ENCODE measurements at places on chromosomes 12 and 14. TPM values are rescaled to one million over a fixed set of nuclear protein-coding genes. Genes with fewer than 3 reads are reported as not detected.

GRCh38 chr14:89688507-89689211, 265.9 kb downstream of the EFCAB11 start:
- DNase-seq: no peak

CD4 gene
- 86.6 TPM for total RNA-seq

C3AR1 gene
- total RNA-seq: 2.4 TPM

DNA sequence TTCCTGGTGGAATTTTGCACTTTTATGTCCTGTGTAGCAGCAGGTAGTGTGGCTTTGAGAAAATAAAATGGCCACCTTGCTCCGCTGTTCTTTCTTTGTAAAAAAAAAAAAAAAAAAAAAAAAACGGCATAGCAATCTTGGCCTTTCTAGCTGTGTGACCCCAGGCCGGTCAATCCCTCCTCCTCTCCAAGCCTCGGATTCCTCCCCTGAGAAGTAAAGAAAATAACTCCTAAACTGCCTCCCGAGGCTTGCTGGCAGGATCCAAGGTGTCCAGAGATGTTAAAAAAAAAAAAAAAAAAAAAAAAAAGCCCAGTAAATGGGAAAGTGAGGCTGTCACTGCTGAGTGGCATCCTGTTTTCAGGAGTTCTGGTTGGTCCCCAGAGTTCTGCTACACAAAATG, 23.9 kb upstream of the MAP1LC3B2 start:
- DNase-seq: no peak

- DNase-seq: no peak
Observed at GRCh38 chr14:95365401-95365800, 45.7 kb upstream of the CLMN start.

GRCh38 chr12:19434538-19434937, 4.8 kb upstream of the AEBP2 start:
- no peak for DNase-seq

AMDHD1 gene
- total RNA-seq: 1.5 TPM

DNA sequence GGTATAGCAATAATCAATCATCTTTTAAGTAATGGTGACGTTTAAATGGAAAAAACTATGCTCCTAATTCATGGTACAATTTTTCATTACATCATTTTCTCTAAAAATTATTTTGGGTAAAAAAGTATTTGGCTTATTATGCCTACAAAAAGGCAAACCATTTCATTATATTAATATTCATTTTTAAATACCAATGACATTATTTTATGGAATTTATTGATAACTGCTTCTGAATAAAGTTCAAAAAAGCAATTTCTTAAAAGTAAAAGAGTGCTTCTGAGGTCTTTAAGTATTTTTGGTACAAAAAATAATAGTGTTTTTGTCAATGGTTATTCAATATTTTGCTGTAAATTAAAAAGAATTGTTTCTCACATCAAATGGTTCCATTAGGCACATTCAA, 12.2 kb downstream of the SLC38A2 start:
- DNase-seq: no peak

DNA sequence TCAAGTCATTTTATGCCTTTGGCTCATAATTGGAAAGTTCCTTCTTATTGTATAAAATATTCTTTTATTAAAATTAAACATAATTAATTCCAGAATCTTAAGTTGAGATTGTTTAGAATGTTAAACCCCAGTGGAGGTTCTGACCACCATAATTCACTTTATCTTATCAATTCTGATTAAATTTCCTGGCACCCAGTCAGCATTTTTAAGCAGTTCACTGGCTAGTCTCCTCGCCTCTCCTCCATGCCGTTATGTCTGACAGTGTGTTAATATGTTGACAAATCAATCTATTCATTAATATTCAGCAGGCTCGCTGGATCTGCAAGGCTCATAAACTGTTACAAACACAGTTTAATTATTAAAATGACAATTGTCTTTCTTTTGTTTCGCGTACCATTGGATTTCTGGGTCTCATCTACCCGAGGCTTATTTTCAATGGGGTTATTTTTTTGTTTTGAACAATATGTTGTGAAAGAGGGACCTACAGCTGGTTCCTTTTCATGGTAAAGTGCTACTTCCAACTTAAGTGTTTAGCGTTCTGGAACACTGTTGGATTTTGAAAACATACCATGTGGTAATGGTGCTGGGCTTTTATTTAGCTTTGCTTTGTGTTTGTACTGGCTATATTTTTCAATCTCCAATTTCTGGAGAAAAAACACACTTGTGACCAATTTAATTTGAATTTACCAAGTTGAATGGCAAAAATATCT, 339.7 kb downstream of the PRKD1 start:
- no peak for DNase-seq

- DNase-seq: no peak
Observed at GRCh38 chr14:68784978-68785533, 7.8 kb downstream of the ZFP36L1 start.

GRCh38 chr12:49340971-49341776, 4.2 kb upstream of the C1QL4 start:
- DNase-seq: no peak

GRCh38 chr12:39451977-39452376, 9.1 kb upstream of the KIF21A start:
- no peak for DNase-seq

ALDH1L2 gene
- total RNA-seq: 2.0 TPM

- DNase-seq: no peak
Observed at GRCh38 chr14:78983126-78983525, 813.0 kb downstream of the NRXN3 start.

ADAMTS20 gene
- not detected for total RNA-seq

LRRIQ1 gene
- total RNA-seq: 2.6 TPM

- no peak for DNase-seq
Observed at GRCh38 chr12:87985069-87985675, 44.0 kb downstream of the C12orf50 start.

KDM5A gene
- 71.8 TPM for total RNA-seq

DNA sequence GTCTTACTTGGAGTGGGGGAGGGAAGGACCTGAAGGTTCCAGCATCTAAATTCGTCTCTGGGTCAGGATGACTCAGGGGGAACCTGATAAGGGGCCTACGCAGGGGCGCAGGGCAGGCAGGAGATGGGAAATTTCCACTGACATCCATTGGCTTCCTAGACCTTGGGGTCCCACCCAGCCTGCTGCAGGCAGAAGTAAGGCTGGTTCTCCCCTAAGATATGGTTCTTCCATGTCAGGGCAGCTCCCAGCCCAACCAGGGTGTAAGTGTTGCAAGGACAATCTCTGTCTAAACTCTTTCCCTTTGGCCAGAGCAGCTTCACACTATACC, 2.1 kb upstream of the NDRG2 start:
- no peak for DNase-seq

GRCh38 chr12:49708851-49709250, 1.6 kb upstream of the FMNL3 start:
- DNase-seq: no peak

TPPP2 gene
- total RNA-seq: not detected

CCDC184 gene
- total RNA-seq: 0.17 TPM

LRRC9 gene
- total RNA-seq: not detected

DNAAF2 gene
- total RNA-seq: 11.4 TPM

Measured in upper lobe of left lung (tissue), 6 donors.